ENCODE measurements at places on chromosomes 6 and 20.

GRCh38 chr6:145544041-145544440 is 191.3 kb downstream of the EPM2A start:
- DNase-seq, result no peak

DNA sequence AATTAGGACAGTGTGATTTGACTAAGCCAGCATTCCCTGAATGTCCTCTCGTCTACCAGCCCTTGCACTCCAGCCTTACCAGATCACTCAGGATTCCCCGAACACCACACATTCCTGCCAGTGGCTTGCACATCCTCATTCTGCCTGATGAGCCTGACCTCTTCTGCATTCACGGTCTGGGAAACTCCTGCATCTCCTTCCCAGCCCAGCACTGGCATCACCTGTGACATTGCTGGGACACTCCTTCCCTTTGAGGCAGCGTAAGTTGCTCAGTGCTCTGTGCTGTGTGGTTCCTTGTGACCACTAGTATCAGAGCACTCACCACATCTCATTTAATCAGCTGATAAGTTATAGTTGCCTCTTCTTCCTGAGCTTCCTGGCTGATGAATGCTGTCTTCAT is 17.3 kb downstream of the NCOA7 start:
- DNase-seq, result no peak

DNA sequence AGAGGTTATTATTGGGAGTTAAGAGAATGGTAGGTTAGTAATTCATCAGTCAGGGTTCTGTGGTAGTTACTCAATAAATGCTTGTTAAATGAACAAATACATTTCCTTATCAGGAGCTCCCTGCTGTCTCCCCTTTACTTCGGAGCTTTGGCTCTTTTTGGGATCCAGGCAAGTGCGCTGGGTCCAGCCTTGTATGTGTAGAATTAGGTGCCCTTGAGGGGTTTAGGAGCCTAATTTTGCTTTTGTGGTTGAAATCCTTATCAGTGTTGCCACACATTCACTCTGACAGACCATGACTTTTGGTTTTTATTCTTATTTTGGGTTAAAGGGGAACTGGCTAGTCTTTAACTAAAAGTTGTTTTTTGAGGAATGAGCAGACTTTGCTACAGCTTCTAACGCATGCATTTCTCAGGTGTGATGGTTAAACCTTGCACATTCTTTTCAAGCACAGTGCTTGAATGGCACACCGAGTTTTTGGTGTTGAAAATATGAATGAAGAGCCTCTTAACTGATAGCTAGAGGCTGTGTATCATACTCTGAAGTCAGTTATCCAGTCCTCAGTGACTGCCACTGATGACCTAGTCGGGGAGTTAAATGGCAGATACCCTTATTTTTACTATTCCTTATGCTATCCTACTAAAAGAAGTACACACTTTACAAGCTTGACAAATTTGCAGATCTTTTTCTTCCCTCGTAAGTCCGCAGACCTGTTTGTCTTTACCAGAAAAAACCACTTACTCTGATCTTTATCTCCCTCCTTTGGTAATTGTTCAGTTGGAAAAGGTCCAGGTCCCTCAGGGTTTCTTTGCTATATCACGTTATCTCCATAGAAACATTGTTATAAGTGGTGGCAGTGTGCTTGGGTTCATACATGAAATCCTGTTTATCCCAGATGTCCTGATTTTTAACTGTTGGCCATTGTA is 50.7 kb upstream of the PLCG1 start:
- no peak for DNase-seq

DNA sequence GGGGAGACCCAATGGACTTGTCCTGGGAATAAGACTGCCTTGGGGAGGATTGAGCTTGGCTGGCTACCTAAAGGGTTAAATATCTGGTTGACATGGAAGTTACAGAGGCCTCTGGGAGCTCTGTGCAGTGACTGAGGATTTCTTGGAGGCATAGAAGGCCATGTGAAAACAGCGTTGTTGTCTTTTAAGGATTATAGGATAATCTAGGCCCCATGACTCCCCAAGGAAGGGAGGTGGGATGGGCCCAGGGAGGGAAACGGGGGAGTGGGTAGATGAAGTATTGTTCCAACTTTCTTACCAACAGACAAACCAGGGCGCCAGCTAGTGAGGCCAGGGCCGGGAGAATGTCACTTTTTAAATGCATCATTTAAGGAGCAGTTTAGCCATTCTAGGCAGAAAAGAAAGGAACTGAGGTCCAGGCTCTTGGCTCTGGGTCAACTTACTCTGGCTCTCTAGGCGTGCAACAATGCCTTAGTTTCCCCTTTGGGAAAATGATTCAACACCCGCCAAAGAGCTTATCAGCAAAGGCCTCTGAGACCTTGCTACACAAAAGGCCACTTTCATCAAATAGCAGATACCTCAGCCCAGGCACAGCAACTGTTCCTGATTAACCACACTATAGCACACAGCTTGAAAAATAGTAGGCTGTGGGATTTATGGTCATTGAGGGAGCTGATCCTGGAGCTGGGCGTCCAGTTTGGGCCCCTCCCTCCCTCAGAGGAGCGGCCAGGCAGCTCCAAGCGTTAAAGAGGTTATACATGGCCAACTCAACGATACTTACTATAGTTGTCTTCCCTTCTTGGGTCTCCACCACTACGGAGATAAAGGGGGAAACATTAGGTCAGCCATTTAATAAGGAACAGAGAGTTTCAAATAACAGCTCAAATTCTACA is 7.0 kb downstream of the MRPS18A start:
- no peak for DNase-seq

DNA sequence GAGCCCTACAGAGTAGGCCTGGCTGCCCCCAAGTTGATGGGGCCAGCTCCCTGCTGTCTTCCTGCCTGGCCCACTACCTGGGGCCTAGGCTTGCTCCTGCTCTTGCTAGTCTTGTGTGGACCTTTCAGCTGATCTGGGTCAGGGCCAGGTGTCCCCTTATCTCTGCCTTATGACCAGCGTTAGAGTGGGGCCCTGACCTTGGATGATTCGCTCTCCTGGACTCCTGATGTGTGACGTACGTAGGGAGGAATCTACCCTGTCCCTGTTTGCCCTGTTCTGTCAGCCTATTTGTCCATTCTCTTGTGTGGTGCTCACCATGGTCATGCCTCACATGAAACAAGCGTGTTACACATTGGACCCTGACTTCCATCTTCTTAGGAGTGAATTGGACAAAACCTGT is 571.8 kb downstream of the QKI start:
- no peak for DNase-seq

DNA sequence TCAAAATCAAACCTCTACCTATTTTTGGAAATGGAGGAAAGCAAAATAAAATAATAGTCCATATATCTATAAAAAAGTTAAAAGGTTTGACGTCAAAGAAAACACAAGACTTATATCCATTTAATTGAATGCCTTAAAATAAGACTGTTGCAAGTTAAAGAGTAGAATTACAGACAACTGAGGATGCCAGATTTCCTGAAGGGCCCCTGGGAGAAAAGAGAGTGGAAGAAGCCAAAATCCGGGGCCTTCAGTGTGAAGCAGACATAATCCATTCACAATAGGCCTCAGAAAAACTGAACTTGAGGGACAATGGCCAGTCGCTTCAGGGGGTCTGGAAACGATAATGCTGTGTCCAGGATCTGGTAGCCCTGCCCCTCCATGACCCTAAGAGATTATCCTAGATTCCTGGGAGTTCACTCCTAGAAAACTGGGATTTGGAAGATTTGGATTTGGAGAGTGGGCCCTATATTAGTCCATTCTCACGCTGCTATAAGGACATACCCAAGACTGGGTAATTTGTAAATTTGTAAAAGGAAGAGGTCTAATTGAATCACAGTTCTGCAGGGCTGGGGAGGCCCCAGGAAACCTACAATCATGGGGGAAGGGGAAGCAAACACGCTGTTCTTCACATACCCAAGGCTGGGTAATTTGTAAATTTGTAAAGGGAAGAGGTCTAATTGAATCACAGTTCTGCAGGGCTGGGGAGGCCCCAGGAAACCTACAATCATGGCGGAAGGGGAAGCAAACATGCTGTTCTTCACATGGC is 94.0 kb upstream of the SLC2A12 start:
- no peak for DNase-seq

GRCh38 chr6:125955973-125956372 is 597 bp upstream of the HINT3 start:
- no peak for DNase-seq

DNA sequence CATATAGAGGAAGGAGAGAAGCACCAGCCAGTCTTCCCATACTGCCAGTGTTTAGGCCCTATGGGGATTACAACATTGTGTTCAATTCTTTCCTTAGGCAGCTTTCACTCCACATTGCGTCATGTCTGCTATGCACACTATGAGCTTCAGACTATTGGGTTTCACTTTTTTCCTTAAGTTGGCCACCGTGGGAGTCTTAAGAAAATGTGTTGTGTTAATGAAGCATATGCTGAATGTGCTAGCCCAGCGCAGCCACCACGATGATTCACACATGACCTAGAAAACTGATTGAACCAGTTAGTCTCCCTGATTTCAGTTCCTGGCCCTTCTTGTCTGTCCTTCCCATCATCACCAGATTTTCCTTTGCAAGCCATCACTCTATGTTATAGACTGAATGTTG is 21.5 kb downstream of the TUBB2B start:
- no peak for DNase-seq

DNA sequence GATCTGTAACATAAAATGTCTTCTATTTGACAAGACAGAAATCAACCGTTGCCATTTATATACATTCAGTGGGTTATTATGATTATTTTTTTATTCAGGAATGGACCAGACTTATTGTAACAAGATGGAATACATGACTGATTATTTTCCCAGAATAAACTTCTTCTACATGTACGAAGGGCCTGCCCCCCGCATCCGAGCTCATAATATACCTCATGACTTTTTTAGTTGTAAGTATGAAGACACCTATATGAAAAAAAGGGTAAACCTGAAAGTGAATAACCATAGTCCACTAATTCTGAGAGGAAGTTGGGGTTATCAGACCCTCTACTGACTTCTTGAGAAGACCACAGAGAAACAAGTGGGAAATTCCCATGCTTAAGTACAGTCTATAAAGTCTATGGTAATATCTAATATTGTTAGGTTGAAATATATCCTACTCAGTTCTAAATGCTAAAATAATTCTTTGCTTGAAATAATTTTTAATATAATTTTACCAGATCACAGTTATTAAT is 15.9 kb downstream of the OR2A4 start:
- no peak for DNase-seq

GRCh38 chr6:118354641-118355040 is 193.5 kb upstream of the PLN start:
- DNase-seq, result no peak

GRCh38 chr6:133286765-133287164 is 45.6 kb downstream of the EYA4 start:
- DNase-seq, result no peak

DNA sequence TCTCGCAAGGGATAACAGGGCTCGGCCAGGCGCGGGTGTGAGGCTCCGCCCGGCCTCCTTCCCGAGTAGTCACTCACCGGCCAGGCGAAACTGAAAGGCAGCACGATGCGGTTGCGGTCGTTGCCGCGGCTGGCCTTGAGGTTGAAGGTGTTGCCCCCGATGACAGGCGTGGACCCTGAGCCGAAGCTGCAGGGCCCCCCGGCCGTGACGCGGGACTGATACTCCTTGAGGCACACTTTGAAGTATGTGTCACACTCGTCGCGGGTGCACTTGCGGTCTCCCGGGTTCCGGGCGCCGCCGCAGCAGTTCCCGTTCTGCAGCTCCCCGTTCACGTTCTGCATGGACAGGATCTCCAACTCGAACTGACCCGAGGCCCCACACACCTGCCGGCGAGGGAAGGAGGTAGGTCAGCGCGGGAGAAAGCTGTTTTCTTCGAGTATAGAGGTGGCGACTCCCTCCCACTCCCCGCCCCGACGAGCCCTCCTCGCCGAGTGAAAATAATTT is 1.1 kb downstream of the JAG1 start:
- DNase-seq, result peak; percentile 14

- DNase-seq, result no peak
Measured at GRCh38 chr6:49563006-49563886, 12.8 kb downstream of the C6orf141 start.

DNA sequence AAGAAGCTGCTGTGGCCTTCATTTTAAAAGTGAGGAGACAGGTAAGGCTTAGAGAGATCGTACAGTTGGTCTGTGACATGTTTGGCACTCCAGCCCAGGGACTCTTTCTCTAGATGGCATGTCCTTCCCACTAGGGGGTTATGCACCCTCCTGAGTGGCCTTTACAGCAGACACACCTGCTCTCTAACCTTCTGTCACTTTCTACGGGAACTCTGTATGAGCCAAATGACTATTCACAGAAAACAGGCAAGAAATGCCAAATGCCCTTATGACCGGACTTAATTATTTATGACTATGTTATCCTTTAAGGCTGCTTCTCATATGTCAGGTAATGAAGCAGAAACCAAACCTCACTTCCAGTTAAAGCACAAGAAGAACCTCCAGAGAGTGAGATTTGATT is 91.2 kb downstream of the MAP3K5 start:
- no peak for DNase-seq

GRCh38 chr6:35296931-35297600 is 552 bp upstream of the DEF6 start:
- DNase-seq, result no peak

DNA sequence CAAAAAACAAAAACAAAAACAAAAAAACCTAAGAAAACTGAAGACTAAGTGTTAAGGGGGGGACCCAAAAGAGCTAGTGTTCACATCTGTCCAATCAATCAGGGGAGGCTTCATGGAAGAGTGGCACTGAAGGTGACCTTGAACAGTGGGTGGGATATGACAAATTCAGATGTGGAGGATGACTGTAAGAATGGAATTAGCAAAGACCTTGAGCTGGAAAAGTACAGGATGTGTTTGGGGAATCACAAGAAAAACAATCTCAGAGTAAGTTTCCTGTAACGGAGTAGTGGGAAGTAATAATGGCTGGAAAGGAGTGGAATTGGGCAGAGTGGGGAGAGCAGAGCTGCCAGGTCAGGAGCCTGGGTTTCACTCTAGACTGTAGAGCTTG is 2.9 kb upstream of the IER3 start:
- DNase-seq, result no peak

DNA sequence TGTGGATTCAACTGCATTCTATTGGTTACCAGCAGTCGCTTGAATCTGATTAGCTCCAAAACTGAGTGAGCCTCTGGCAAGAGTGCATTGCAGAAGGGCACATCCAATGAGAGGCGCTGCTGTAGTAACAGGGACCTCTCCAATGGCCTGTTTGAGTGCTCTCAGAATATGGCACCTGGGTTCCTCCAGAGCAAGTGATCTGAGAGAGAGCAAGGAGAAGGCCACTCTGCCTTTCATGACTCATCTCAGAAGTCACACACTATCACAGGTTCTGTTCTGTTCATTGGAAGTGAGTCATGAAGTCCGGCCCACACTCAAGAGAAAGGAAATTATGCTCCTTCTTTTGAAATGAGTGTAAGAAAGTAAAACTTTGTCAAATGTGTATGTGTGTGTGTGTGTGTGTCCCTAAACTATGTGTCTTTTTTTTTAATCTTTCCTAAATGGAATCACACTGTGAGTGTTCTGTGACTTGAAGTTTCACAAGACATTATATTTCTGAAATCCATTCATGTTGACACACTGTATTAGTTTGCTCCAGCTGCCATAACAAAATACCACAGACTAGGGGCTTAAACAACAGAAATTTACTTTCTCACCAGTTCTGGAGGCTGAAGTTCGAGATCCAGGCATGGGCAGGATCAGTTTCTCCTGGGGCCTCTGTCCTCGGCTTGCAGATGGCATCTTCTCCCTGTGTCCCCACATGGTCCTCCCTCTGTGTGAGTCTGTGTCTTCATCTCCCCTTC is 138.3 kb upstream of the CDYL start:
- DNase-seq, result peak; percentile 74
